ENCODE measurements at places on chromosomes 7 and 10.

GRCh38 chr7:94444813-94445212 lies 50.1 kb downstream of the COL1A2 start:
- no peak for ATAC-seq

DNA sequence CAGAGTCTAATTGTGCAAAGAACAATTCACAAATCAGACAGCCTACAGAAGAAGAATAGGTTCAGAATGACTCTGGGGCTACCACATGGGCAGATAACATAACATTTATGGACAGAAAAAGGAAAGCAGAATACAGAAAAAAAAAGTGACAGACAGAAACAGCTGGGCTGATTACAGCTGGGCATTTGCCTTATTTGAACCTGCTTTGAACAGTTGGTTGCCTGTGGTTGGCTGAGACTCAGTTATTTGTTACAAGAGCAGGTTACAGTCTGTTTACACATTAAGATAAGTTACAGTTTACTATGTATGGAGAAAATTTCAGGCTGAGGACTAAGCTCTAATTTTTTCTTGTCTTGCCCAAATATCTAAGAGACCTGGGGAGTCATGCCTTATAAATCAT lies 327.2 kb downstream of the GALNT17 start:
- no peak for ATAC-seq

DNA sequence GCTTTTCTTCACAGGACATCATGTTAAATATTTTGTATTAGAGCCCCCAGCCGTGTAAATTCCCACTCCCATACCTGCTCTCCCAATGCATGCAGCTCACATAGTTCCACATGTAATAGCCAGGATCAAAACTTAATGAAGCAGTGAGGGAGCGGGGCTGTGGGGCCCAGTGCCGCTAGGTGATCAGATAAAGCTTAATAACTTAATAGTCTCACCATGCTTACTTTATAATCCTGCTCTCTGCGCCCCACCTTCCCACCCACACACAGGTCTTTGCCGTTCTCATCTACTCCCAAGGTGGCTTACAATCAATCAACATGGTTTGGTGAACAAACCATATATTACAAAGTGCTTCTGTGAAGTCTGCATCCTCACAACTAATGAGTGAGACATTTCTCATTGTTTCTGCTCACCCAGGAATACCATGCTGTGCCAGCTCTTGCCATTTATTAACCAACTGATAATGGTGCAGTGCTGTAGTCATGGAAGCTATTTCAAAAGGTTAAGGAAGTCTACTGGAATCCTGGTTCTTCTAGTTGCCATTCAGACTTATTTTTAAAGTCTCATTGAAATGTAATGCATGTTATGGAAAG lies 156.4 kb downstream of the CTTNBP2 start:
- ATAC-seq: no peak

DNA sequence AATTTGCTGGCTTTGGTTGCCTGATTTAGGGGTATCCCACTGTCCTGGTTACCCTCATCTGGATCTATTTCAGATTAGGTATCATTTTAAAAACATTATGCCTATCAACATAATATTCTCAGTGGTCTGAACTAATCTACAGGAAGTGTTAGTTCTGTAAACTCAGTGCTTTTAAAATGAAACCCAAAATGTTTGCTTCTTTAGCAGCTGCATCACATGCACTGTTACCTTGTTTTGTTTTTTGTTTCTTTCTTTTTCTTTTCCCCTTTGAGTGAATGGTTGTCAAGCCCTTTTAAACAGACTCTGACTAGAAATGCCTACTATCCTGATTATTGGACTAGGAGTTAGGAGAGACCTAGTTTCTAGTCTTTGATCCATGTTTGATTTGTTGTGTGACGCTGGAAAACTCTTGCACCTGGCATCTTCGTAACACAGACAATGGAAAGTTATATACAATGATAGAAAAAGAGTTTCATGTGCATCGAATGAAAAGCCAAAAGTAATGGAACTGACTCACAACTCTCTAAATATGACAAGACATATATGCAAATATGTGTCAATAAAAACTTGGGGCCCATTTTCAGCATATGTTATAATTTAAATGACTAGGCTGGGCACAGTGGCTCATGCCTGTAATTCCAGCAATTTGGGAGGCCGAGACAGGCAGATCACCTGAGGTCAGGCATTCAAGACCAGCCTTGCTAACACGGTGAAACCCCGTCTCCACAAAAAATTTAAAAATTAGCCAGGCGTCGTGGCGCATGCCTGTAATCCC lies 52.3 kb upstream of the STRIP2 start:
- ATAC-seq: no peak

Data from activated CD4-positive, CD25-positive, alpha-beta regulatory T cell treated with anti-CD3 and anti-CD28 coated beads, Interleukin-2, amount 50 U/mL, for 24 hours (primary cell).